ENCODE measurements at places on chromosomes 5 and 9. TPM values are rescaled to one million over a fixed set of nuclear protein-coding genes. Genes with fewer than 3 reads are reported as not detected.
A peak's percentile ranks its signal among the peaks of the same experiment; 100 is the strongest.

DNA sequence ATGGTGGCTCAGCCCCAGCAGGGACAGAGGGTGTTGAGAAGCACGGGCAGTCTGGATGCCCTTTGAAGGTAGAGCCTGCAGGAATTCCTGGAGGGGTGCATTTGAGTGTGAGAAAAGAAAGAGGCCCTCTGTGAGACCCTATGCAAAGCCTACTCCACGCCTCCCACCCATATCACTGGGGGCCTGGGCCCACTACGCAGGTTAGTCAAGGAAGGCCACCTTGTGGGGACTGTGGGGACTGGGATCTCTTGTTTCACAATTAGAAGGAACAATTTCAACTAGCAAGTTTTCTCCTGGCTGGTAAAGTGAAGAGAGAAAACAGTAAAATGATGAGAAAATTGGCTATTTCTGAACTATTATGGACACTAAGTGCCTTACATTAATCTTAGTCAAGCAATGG lies 486.2 kb upstream of the DAP start:
- DNase-seq = no peak

DNA sequence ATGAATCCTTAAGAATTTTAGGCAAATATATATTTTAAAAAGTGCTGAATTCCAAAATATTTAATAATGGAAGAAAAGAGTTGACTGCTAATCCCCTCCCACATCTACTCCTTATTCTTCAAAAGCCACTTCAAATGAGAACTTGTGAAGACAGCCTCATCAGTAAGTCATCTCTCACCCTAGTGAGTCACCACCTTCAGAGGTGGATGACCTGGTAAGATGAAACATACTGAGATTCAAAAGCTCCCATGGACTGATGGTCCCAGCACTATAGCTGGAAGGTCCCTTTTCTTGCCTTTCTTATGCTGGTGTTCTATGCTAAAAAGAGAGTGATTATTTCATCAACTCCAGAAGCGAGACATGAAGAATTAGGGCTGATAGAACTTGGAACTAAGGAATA lies 37.8 kb upstream of the SPDL1 start:
- DNase-seq = no peak

DNA sequence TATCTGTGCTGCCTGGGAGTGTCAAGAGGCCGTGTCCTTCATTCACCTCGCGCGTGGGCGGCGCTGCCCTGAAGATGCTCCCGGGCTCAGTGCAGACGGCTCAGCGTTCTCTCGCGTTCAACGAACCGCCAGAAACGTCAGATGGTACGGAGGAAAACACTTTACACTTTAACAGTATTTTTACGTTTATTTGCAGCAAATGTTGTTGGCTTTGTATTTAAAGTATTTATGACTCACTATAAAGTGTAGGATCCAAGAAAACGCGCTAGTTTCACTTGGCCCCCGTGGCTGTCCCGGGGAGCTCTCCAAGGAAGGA lies 544 bp upstream of the ERCC6L2 start:
- peak; percentile 60 for DNase-seq

GRCh38 chr5:33973271-33973670 lies 11.2 kb downstream of the SLC45A2 start:
- DNase-seq = no peak

- DNase-seq = no peak
Measured at GRCh38 chr5:106374956-106375355, 1295.8 kb downstream of the EFNA5 start.

- no peak for DNase-seq
Measured at GRCh38 chr9:79744521-79744920, 172.8 kb downstream of the TLE4 start.

GRCh38 chr9:94895668-94896067 lies 169.2 kb downstream of the AOPEP start:
- no peak for DNase-seq

DNA sequence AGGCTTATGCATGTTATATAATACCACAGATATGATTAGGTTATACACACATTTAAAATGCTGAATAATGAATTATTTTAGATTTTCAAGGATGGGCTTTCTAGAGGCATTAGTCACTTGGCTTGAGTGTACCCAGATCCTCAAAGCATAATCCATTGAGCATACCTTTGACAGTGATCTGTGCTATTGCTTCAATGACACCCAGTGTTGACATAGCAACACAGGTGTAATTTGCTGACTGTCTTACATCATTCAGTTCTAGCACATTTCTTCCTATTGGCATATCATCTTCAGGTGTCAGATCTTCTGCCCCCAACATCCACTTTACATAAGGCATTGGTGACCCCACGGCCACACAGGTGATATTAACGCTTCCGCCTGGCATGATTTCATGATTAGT lies 721.5 kb upstream of the DMAC1 start:
- DNase-seq = no peak

GRCh38 chr5:81241001-81241400 lies 7.9 kb downstream of the CKMT2 start:
- DNase-seq = no peak

DNA sequence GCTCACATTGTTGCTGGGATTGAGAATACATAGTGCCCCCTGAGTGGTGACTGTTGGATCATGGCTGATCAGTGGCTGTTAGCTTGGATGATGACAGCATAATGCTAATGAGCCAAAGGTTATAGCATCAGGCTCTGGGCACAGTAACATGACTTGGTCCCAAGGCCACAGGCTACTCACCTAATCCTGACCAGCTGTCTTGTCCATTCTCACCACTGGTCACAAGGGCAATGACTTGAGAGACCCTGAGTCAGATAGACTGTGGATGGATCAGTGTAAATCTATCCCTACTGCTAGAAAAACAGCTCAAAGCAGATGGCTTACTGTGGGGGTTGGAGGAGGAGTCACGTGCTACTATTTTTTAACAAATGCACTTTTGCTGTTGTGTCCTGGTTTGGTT lies 74.7 kb downstream of the AOPEP start:
- DNase-seq = no peak

DNA sequence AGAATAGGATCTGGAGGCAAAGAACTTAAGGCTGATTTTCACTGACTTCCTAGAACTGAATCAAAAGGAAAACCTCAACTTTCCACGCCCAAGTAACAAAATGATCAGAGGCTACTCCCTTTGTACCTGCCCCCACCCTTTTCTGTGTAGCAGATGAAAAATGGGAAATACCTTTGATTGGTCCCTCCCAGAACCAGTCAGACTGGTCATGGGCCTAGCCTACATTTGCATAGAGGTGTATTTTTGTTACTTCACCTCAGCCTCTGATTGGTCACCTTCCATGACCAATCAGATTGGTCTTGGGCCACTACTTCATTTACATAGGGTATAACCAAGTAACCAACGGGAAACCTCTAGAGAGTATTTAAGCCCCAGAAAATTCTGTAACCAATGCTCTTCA lies 1553.5 kb upstream of the C9orf72 start:
- DNase-seq = no peak

The MPDZ gene
- 8.5 TPM for total RNA-seq

The DAP gene
- total RNA-seq = 125 TPM

The SH3TC2 gene
- total RNA-seq = 2.4 TPM

The DNAJA1 gene
- total RNA-seq = 75.9 TPM

The FAT2 gene
- not detected for total RNA-seq

Data from left colon (tissue), 2 donors.